ENCODE measurements at places on chromosomes 2 and 18. TPM values are rescaled to one million over a fixed set of nuclear protein-coding genes. Genes with fewer than 3 reads are reported as not detected.

DNA sequence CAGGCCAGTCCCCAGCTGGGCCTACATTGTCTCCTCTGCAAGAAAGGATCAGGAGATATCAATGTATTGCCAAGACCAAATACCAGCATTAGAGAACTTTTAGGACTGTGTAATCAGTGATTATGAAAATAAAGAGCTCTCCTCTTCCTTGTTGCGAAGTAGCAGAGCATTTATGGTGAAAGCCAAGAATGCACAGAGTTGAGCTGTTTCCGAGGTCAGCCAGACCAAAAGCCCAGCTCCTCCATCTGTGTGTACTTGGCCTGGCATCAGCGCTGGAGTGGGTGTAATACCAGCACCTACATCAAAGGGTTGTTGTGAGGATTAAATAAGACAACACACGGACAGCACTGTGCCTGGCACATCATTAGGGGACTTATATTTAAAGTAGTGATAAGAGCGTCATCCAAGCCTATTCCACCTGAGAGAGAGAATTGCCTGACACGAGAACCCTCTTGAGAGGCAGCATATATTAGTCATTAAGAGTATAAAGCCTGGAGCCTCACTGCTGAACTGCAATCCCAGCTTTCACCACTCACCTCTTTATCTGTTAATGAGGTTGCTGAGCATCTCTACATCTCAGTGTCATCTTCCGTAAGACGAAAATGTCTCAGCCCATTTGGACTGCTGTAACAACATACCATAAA is 7.4 kb upstream of the SLC16A14 start:
- peaks cover 8% of the 10 kb centered on the region for H3K27me3 ChIP-seq
- no peak for DNase-seq
- H3K36me3 ChIP-seq = no peaks in the 10 kb centered on the region
- H3K4me1 ChIP-seq = no peaks in the 10 kb centered on the region
- H3K4me3 ChIP-seq = no peak overlapping the region
- H3K27ac ChIP-seq = no peak overlapping the region

Gene TMEM182
- total RNA-seq = 3.1 TPM

DNA sequence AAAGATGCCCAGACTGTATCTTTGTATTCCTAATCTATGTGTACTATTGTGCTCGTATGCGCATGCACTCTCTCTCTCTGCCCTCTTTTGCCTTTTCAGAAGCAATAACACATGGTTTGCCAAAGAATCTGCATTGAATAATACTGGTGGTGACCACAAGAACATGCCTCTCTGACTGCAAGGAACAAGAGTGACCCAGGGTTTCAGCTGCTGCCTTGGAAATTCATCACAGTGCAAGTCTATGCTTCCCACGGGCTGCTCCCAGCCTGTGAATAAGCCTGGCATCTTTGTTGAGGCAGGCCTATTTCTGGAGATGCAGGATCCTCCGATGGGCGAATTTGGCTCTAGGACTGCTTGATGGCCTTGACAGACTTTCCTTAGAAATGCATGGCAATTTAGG is 689.4 kb upstream of the FANCL start:
- H3K27me3 ChIP-seq = no peaks in the 10 kb centered on the region
- no peaks in the 10 kb centered on the region for H3K4me1 ChIP-seq
- no peak for DNase-seq
- no peaks in the 10 kb centered on the region for H3K36me3 ChIP-seq

Gene ANKRD12
- total RNA-seq = 68.9 TPM

DNA sequence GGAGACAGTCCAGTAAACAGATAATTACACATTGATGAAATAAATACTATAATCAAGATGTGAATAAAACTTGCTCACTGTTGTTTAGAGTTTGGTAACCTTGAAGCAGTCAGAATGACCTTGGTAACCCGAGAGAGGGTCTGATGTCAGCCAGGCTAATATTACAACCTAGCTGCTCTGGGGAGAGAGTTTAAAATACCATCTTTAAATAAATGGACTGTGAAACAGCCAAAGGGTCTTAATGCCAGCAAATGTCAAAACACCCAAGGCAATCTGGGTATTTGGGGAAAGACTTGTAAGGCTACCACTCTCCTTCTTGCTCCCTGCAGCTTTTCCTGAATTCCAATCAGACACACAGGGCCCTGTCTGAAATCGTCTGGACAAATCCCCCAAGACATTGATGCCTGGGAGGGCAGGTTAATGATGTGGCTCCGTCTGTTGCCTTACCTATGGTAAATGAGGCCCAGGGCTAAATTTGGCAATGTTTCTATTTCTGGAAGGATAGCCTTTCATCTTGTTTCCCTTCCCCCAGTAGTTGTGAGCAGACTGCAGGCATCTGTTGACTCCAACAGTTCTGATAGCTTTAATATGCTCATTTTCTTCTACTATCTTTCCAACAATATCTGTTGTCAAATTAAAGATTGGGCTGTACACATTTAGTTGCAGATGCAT is 43.0 kb upstream of the ITGB6 start:
- peaks cover 3% of the 10 kb centered on the region for H3K27me3 ChIP-seq
- no peak overlapping the region for H3K4me3 ChIP-seq
- H3K27ac ChIP-seq = no peak overlapping the region
- H3K4me1 ChIP-seq = no peaks in the 10 kb centered on the region
- DNase-seq = no peak

DNA sequence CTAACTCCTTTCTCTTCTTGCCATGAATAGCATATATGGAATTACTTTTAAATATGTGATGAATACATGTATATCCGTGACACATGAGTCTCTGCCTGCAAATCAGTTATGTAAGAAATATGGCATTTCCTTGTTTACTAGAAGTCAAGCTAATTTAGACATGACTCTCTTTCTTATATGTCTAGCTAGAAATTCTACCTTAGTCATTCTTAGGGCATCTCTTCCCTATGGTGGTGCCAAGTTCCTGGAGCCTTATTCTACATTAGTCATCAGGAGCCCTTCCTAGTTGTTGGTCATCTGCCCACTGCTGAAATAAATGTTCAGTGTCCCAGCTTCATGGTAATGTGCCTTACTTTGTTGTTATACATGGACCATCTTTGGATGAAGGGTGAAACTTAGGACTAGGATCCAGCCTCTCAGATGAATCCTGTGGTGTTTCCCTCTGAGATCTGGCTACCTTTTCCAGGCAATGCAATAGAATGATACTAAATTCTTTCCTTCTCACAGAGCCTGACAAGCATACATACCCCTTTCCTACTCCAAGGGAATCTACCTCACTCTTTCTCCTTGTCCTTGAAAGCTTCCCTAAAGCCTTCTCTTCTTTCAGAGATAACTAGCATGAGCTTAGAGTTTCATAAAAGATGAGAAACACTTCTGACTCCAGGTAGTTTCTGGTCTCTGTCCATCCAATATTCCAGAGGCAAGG is 415.3 kb upstream of the VWC2L start:
- H3K4me1 ChIP-seq = no peaks in the 10 kb centered on the region
- DNase-seq = no peak
- no peak overlapping the region for H3K4me3 ChIP-seq
- no peaks in the 10 kb centered on the region for H3K27me3 ChIP-seq
- no peaks in the 10 kb centered on the region for H3K36me3 ChIP-seq

Gene MAPK4
- total RNA-seq = not detected

- H3K27ac ChIP-seq = no peak overlapping the region
- no peak overlapping the region for H3K4me3 ChIP-seq
- peaks cover 11% of the 10 kb centered on the region for H3K4me1 ChIP-seq
- H3K36me3 ChIP-seq = no peaks in the 10 kb centered on the region
These were observed 174.1 kb downstream of the UXS1 start for GRCh38 chr2:106020032-106020431.

GRCh38 chr2:99422599-99422998 is 67.2 kb downstream of the REV1 start:
- H3K27ac ChIP-seq = no peak overlapping the region
- no peak for DNase-seq
- peaks cover 40% of the 10 kb centered on the region for H3K36me3 ChIP-seq
- no peak overlapping the region for H3K4me3 ChIP-seq
